Aorta (tissue), 5 donors: ENCODE measurements at places on chromosomes 2 and 18.

GRCh38 chr2:144471305-144472045 is 48.4 kb downstream of the ZEB2 start:
- no peak for DNase-seq

- no peak for DNase-seq
Observed at GRCh38 chr18:51767293-51767692, 569.8 kb upstream of the MEX3C start.

DNA sequence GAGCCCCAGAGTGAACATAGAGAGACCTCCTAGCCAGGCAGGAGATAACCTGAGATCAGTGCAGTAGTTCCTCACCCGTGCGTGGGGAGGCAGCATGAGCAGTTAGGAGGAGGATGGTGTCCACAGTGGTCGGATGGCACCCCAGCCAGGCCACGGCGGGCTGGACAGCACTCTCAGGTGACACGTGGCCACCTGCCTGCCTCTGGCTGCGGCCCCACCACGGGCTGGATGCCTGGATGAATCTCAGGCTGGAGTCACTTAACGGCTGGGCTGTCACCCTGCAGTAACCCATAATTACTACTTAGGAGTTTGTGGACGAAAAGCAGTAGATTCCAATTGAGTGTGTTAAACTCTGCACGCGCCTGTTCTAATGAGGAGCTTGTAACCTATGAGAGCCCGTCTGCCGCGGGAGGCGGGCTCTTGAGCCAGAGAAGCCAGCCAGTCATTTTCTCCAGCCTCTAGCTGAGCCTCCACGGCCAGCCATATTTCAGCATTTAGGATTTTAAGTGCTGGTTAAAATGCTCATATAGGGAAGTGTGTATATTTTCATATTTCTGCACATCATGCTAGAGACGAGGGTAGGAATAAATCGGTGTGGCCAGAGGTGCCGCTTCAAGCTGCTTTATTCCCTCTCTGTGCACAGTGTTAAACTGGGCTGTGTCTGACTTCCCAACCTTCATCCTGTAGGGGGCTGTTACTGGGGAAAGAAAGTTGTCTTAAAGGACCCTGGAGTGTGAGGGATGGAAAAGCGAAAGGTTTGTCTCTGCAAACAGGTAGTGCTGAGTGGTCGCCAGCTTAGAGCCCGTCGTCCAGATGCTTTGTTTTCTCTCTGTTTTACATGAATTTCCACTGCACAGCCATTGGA is 144.0 kb downstream of the GLI2 start:
- peak; percentile 21 for DNase-seq

DNA sequence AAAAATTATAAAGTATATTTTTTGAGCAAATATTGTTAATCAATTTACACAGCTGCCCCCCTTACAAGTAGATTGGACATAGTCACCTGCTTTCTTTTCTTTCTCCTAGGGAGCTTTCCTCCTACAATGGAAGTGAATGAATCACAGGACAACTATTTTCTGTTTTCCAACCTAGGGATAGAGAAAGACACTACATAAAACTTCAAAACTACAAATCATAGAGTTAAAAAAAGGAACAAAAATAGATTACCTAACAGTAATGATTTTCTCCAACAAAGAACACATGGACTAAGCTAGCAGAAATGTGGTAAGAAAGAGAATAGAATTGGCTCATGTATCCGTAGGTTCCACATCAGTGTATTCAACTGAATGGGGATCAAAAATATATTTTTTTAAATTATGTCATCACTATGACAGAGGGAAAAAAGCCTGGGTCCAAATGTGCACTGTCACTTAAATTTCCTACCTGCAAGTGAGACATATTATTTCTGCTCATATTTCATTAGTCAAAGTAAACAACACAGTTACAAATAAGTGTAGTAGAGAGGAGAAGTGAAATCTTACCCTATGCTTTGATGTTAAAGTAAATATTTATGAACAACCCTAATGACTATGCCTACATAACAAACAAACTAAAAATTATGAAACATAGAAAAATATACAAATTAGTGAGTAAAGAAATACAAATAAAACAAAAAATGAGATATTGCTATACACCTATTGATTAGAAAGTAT is 756.7 kb downstream of the SOCS6 start:
- DNase-seq: no peak

DNA sequence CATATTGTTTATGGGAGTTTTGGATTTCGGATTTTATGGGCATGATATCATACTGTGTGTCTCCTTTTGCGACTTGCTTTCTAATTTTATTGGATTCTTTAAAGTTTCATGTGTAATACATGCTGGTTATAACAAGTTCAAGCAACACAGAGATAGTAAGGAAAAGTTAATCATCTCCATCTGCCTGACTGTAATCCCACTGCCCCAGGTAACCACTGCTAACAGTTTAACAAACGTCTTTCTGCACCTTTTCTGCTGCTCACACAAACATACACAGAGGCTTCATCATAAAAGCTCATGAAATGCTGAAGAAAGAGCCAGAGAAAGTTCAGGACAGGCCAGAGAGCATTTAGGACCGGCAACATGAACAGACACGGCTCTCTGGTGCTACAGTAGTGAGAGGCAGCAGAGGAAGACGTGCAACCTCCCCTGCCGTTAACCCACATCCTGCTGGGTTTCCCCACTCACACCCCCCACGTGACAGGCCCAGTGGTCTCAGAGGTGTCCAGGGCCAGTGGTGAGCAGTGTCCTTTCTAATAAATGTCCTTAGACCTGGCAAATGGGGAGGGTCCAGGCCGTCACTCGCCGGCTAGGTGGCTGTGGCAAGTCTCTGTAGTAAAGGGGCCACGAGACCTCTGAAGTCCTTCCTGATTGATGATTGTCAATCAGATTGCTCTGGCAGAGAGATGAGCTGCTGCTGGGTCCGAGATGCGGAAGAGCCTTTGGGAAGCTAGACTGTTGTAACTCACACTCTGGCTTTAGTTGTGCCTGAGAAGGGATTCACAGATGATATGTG is 43.0 kb upstream of the SLC1A4 start:
- no peak for DNase-seq
